ENCODE measurements at places on chromosomes 2 and 18. TPM values are rescaled to one million over a fixed set of nuclear protein-coding genes. Genes with fewer than 3 reads are reported as not detected.

Gene HOXD11
- total RNA-seq, result not detected

Gene HAAO
- total RNA-seq, result 3.9 TPM

Gene ABCG5
- not detected for total RNA-seq

Gene LINC00305
- not detected for total RNA-seq

Gene C2orf42
- total RNA-seq, result 11.1 TPM

Gene RDH14
- total RNA-seq, result 17.5 TPM

Gene GALNT5
- 9.5 TPM for total RNA-seq

Gene TMEM200C
- total RNA-seq, result 1.5 TPM

Gene GRHL1
- total RNA-seq, result 0.50 TPM

Gene RSAD2
- total RNA-seq, result not detected

Gene KCNG3
- not detected for total RNA-seq

Gene FAM228A
- 1.5 TPM for total RNA-seq

Gene TTC32
- 5.1 TPM for total RNA-seq

Gene DCC
- total RNA-seq, result 0.17 TPM

Gene LCT
- not detected for total RNA-seq

Gene MC5R
- not detected for total RNA-seq

Gene SKOR2
- not detected for total RNA-seq

Gene MYO7B
- not detected for total RNA-seq

All from bronchus fibroblast of lung (primary cell).